ENCODE measurements at places on chromosomes 6 and 20.

DNA sequence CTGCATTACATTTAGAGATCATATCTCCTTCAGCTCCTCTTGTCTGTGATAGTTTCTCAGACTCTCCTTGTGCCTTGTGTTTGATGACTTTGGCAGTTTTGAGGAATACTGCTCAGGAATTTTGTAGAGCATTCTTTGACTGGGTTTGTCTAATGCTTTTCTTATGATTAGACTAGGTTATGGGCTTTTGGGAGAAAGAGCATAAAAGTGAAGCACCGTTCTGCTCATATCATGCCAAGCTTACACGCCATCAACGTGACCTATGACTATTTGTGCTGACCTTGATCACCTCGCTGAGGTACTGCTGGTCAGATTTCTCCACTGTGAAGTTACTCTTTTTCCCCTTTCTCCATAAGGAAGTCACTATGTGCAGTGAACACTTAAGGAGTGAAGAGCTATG lies 256.0 kb downstream of the LY86 start:
- no peak for DNase-seq

DNA sequence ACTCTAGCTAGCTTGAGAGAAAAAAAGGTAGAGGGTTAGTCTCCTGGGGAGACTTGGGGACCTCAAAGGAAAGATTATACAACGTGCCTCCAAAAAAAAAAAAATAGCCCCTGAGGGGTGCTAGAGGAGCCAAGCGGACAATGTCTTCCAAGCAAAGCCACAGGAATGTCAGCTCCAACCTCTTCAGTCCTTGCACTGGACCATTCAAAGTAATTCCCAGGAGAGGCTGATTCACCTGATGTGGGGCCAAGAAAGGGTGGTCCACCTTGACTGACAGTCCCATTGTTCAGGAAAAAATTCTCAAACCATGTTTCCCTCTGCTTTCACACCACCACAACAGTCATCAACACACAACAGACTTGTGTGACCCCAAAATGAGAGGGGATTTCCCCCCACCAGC lies 30.7 kb downstream of the ASIP start:
- DNase-seq = no peak

GRCh38 chr6:43628393-43629103 lies 516 bp downstream of the GTPBP2 start:
- peak; percentile 83 for DNase-seq

- no peak for DNase-seq
These were observed 356.6 kb upstream of the RSPO3 start for GRCh38 chr6:126761854-126762253.

GRCh38 chr6:26152226-26153101 lies 65.2 kb downstream of the HFE start:
- DNase-seq = no peak

- no peak for DNase-seq
These were observed 222.8 kb downstream of the KIF16B start for GRCh38 chr20:16350465-16350864.

GRCh38 chr6:5250911-5251310 lies 9.8 kb downstream of the LYRM4 start:
- DNase-seq = peak; percentile 21

DNA sequence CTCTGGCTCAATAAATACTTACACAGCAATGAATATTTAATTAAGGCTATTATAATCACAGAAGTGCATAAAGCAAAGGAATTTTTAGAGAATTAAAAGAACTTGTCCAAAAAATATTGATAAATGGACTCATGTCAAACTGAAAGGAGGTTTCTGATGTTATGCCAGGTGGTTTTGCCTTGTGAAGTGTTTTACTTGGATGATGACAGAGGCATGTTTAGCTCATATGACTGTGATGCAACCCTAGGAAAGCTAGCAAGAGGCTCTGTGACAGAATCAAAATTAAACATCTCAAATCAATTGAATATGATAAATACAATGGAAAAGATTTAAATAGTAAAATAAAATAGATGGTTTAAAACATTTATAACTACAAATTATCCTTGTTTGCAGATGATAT lies 137.3 kb downstream of the TMEM200A start:
- DNase-seq = no peak

DNA sequence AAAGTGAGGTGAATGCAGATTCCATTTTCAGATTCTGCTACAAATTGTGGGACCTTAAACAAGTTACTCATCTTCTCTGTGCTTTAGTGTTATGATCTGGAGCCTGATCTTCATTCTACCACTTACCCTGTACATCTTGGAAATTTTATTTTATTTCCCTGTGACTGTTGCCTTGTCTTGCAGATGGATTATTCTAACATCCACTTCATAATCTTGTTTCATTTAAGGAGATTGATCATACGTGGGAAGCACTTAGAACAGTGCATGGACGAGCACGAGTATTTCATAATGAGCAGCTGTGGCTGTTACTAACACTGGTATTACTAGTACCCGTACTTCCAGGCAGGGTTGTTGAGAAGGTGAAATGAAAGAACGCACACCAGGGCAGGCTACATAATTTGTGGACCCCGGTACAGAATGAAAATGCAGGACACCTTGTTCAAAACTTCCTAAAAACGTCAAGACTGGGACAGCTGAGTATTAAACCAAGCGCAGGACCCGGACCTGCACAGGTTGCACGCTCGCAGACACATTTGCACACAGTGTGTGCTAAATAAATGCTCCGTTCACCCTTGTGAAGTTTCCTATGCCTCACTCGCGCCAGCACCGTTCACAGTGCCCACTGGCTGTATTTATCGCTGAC lies 535 bp upstream of the CCDC170 start:
- peak; percentile 10 for DNase-seq

DNA sequence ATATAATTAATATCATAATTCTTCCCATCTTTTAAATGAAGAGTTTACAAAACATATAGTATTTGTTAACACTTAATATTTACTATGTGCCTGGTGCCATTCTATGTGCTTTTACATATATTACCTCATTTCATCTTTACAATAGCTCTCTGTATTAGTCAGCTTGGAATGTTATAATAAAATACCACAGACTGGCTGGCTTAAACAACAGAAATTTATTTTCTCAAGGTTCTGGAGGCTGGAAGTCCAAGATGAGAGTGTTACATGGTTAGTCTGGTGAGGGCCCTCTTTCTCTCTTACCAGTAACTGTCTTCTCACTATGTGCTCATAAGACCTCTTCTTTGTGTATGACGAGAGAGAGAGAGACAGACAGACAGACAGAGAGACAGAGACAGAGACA lies 110.2 kb downstream of the NKAIN2 start:
- DNase-seq = no peak

- no peak for DNase-seq
These were observed 3.1 kb upstream of the TAB2 start for GRCh38 chr6:149314325-149314905.

DNA sequence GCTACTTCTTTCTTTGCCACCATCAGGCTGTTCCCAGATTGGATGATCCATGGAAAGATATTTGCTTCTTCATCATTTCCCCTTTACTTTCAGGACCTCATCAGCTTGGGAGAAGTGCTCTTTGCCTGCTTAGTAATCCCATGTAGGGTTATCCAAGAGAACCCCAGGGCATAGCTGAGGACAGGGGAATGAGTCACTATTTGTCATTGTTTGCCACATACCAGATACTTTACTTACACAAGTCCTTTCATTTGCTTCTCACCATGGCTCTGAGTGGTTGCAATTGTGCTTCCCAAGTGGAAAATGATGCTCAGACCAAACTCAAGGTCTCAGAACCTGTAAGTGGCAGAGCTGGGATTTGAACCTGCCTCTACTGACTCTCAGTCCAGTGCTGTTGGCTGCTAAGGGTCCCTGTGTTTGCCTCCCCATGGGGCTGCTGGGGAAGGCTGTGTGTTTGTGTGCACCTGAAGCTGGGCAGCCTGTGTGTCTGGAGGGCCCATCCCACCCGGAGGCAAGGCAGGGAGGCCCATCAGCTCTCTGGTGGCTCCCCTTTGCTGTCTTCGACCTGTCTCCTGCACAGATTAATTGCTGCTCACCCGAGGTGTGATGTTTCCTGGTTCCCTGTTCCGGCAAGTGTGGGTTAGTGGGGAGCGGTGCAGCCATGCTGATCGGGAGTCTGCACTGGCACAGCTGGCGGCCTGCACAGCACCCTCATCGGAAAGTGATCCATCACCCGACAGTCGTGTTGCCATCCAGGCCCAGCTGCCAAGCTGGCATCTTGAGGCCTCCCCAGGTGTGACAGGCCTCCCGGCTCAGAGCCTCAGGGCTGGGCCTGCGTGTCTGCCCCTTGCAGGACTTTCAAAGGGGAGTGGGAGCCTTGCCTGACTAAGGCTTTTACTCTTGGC lies 228.8 kb downstream of the DHX35 start:
- no peak for DNase-seq

- DNase-seq = no peak
These were observed 620.3 kb upstream of the CDH4 start for GRCh38 chr20:60631585-60632287.

DNA sequence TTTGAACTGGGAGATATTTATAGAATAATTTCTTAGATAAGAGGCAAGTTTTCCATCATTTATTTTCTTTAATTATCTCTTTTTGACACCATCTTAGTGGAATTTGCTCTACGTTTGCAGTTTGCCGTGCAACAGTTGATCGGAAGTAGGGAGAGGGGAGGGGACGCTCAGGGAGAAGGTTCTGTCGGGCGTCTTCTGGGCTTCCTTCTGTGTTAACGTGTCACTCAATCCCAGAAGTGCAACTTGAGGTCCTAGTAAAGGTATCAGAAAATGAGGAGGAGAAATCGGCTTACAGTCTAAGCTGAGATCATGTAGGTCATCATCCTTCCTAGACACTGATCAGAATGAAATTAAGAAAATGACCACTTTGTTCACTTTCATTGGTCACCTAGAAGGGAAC lies 149.0 kb upstream of the SNX9 start:
- DNase-seq = no peak

GRCh38 chr6:21116736-21117135 lies 476.8 kb upstream of the SOX4 start:
- DNase-seq = no peak

- no peak for DNase-seq
These were observed 55.1 kb downstream of the IL20RA start for GRCh38 chr6:136989571-136990241.

DNA sequence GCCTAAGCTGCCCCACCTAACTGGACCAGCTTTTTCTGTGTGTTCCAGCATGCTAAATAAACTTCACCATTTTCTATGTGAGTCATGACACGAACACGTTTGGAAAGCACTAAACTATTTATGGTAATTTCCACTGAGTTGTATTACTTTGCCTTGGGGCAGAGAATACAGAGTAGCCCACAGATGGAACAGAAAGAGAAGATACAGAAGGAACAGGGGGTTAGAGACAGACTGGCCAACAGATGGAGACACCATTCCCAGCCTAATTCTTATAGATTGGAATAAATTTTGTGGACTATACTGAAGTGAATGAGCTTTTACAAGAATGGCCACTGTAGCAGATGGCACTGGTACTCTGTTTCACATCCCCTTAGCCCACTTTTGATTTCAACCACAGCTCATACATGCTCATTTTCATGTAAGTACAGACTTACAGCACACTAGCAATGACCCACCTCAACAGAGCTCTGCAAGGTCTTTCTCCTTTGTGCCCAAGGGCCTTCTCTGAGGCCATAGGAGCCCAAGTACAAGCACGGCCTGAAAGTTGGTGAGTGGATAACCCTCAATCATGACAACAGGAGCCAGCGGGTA lies 13.1 kb upstream of the NT5DC1 start:
- DNase-seq = no peak

Measured in hematopoietic multipotent progenitor cell treated with erythropoietin and hydrocortisone succinate and interleukin-3 and kit ligand, for 4 days (in vitro differentiated cells).